CD4-positive, alpha-beta T cell treated with Interleukin-12 subunit alpha and Interleukin-12 subunit beta, for 1 hour (primary cell): ENCODE measurements at places on chromosomes 2 and 18.

- no peak for DNase-seq
Measured at GRCh38 chr2:117027646-117028045, 786.8 kb upstream of the DDX18 start.

GRCh38 chr18:11327391-11328009, 178.1 kb upstream of the PIEZO2 start:
- no peak for DNase-seq

GRCh38 chr2:157923598-157924217, 47.6 kb upstream of the ACVR1 start:
- no peak for DNase-seq

- DNase-seq = no peak
Measured at GRCh38 chr18:12307701-12308385, at the start of gene TUBB6. TSS of gene TUBB6 (plus strand) at chr18:12308241. CDS start at chr18:12308293, 52 bp downstream.

DNA sequence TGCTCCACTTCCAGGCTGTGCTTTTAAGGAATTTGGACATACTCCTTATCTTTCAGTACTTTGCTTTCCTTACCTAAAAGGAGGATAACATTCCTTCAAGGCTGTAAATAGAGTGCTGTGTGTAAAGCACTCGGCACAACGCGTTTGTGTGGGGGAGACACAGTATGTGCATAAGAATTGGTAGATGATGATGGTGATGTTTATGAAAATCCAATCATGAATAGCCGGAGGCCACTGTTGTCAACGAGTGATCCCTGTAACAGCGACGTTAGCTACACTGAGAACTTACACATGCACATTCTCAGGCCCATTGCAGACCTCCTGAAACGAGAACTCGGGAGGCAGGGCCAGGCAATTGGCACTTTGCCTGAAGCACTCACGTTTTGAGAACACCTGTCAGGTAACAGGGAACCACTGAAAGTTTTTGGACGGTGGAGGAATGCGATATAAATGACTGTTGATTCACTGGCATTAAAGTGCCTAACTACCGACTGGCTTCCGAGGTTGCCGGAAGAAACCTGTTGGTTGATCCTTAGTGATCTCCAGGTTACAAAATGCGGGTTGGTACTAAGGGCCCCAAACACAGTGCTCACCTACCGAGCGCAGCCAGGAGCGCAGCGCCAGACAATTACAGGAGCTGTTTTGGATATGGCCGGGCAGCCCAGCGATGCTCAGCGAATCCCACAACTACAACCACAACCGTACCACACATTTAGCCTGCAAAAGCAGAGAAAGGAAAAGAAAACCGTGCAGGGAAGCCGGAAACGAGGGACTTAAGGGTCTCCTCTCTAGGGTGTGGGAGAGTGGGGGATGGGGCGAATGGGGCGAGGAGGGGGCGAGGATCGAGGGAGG, 1.0 kb upstream of the MAP4K4 start:
- no peak for DNase-seq

DNA sequence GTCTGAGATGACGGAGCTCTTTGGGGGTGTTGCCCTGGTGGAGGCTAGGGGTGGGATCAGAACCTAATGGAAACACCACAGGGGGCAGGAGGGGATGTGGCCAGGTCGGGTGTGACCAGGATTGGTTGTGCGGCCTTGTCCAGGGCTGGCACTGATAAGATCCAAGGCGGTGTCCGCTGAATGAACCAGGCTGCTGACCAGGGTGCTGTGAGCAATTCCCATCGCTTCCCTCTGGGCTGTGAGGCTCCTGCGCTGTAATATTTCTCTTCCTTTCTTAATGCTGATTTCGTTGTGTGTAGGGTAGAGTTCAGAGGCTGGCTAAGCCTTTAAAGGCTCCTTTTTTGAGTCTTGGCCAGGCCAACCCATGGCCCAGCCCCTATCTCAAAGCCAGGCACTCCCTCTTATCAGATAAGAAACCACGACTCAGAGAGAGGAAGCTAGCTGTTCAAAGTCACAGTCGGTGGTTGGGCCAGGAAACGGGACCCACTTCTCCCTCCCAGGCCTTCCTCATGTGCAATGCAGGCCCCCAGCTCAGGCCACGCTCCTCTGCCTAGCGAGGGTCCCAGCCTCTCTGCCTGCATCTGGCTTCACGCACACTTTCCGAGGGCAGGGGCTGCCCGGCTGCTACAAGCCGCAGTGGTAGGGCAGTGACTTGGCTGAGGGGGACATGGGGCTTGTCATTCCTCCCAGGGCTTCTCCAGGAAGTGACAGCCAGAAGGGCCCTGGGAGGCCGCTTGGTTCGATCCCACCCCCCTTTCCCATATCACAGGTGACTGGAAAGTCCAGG, 26.0 kb upstream of the FOSL2 start:
- DNase-seq = peak; percentile 79
